Cardiac septum (tissue), 1 donor: ENCODE measurements at places on chromosomes 7 and 10.

DNA sequence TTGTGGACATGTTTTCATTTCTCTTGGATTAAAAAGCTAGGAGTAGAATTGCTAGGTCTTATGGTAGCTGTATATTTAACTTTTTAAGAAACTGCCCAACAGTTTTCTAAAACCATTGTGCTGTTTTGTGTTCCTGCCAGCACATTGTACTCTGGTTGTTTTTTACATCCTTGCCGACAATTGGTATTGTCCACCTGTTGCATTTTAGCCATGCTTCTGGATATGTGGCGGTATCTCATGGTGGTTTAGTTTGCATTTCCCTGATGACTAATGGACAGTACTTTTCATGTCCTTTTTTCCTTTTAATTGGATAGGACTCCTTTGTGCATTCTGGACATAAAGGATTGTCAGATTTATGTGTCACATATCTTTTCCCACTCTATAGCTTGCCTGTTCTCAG lies 45.5 kb downstream of the STK17A start:
- DNase-seq: no peak

GRCh38 chr7:40542982-40543741 lies 408.4 kb downstream of the SUGCT start:
- no peak for DNase-seq

DNA sequence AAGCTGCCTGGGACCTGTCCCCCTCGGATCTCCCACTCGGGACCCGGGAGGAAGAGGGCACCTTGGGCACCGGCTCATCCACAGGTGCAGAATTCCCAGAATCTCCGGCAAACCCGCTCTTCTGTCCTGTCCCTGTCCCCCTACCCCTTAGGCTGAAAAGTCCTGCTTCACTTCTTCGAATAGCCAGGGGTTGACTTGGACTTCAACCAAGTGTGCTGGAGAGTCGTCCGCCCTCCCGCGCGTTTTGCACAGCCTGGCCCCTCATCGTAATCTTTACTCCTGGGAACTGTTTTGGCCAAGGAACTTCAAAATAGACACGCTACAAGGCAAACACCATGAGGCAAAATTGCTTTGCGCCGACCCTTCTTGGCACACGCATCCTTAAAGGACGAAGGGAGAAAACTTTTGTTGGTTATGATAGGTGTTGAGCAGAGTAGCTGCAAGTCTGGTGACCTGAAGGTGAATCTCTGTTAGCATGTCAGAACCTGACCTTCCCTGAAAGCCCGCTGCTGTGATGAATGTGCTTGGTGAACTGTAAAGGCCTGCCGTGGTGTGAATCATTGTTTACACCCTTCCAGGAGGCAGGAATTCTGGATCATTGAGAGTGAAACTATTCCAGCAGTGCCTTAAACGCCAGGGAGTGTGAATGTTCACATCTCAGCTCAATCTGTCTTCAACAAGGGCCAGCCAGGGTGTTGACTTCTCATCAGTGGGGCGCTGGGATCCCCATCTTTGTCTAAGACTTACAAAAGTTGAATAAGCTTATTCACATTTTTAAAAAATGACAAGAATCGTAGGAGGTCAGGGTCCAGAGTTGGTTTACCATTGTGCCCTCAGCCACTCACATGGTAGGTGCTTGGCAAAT lies 589 bp upstream of the RAPGEF5 start:
- no peak for DNase-seq

GRCh38 chr7:127768241-127768640 lies 116.2 kb downstream of the SND1 start:
- no peak for DNase-seq

- DNase-seq: no peak
Measured at GRCh38 chr10:72616716-72617115, 9.2 kb downstream of the MICU1 start.

DNA sequence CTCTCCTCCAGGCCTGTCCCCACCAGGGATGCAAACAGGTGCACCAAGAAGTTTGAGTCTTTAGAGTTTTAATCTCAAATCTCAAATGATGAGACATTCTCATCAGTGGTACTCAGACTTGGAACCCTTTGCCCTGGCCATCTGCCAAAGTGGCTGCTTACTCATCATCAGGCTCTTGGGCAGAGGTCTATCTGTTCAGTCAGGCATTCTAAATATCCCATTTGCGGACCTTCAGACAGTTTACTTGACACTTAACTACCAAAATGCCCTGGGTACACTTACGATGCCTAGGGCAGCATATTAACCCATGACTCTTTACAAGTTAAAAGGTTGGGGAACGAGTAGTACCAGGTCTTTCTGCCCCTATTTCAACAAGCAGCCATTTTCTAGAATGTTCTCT lies 61.2 kb upstream of the YAE1 start:
- DNase-seq: no peak

GRCh38 chr10:89129911-89130310 lies 77.2 kb downstream of the CH25H start:
- no peak for DNase-seq

DNA sequence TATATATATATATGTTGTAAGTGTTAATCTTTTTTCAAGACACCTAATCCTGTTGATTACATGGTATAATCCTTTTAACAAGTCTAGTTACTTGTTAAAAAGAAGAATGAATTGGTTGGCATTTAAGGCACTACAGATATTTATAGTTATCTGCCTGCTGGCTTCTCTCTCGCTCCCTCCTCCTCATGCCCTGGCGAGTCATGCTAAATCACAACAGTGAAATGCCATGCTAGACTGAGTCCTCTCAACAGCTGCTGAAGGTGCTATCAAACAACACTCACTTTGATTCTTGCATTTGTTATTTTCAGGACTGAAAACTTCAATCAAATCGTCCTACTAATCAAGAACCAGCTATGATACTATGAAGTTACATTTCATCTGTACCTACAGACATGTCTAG lies 15.4 kb downstream of the NRAP start:
- no peak for DNase-seq

- no peak for DNase-seq
Measured at GRCh38 chr7:87458148-87458547, 17.3 kb downstream of the ABCB4 start.

GRCh38 chr10:27240212-27241009 lies at the start of gene ACBD5:
ACBD5 (minus strand) TSS chr10:27240797; CDS start chr10:27240688, 109 bp downstream.
- peak; percentile 96 for DNase-seq

- no peak for DNase-seq
Measured at GRCh38 chr7:143958781-143959180, 4.1 kb downstream of the OR2F1 start.

GRCh38 chr10:131691481-131692090 lies 209.2 kb upstream of the PPP2R2D start:
- DNase-seq: peak; percentile 67

DNA sequence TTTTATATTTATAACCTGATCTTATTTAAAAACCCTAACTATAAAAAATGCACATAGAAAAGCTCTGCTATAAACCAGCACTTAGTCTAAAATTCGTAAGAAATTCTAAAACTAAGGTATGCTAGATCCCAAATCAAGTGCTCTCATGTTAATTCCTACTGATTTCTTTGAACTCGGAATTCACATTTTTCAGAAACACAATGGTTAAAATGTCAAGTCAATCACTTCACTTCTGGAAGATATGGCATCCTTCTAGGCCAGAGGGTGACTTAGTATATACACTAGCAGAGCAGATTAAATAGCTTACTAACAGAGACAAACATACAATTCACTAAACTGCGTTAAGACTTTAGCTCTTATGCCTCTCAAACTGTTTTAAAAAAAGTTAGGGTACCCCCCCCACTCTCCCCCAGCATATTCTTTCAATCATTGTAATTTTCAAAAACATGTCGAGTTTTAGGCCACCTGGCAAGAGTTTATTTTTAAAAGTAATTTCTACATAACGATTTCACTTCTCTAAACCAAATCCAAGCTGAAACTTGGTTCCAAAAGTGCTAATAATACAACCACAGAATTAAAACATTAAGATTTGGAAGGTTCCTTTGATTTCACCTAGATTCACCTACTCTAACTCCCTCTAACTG lies 129.4 kb downstream of the NRBF2 start:
- DNase-seq: no peak

DNA sequence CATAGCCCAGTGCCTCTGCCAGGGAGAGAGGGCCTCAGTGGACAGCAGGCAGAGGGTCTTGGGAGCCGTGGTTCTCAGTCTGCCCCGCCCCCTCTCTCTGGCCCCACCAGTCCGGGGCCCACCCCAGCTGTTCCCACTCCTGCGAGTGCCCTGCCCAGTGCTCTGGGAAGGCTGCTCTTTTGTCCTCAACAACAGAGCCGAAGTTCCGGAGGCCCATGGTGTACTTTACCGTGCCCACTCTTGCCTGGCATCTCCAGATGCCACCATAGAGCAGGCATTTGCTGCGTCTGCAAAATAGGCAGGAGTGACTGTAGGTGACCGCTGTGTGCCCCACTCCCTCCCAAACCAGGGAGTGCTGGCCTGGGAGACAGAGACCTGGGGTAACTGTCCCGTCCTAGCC lies 29.3 kb upstream of the PCBD1 start:
- DNase-seq: no peak

DNA sequence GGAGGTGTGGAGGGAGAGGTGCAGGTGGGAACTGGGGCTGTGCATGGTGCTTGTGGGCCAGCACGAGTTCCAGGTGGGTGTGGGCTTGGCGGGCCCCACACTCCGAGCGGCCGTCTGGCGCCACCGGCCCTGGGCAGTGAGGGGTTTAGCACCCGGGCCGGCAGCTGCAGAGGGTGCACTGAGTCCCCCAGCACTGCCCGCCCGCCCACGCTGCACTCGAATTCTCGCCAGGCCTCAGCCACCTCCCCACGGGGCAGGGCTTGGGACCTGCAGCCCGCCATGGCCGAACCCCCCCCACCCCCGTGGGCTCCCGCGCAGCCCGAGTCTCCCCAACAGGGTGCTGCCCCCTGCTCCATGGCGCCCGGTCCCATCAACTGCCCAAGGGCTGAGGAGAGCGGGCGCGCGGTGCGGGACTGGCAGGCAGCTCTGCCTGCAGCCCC lies 810.2 kb downstream of the PCDH15 start:
- DNase-seq: no peak

DNA sequence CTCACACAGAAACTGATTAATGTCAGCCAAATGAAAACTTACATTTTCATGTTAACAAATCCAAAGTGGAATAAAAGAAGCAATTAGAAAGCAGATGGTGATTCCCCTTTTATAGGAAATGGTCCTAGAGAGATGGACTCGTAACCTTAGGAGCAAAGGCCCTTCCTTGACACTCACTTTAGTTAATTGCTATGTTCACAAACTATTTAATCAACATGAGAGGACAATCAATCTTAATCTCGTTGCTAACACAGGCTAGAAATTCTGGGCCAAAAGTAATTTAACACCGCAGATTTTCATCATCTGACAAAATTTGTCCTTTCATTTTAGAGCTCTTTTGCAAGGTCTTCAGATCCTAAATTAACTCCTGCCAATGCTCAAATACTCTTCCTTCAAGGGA lies 64.0 kb upstream of the DNAJB12 start:
- no peak for DNase-seq

GRCh38 chr10:104688251-104689042 lies 47.4 kb downstream of the SORCS3 start:
- no peak for DNase-seq

DNA sequence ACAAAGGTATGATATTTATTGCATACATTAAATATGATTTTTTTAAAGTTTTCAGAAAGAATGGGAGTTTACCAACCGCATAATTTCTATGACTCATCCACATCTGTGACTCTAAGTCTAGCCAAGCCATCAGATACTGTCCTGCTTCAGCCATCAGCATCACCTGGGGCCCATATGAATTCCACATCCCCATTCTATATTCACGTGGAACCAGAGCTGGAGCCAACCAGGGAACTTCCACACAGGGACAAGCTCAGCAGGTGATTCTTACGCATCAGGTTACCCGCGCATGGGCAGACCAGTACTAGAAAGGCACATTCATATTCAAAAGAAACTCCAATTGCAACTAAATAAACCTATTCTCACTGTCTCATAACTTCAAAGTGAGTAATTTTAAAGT lies 817.7 kb upstream of the IGFBP3 start:
- no peak for DNase-seq

DNA sequence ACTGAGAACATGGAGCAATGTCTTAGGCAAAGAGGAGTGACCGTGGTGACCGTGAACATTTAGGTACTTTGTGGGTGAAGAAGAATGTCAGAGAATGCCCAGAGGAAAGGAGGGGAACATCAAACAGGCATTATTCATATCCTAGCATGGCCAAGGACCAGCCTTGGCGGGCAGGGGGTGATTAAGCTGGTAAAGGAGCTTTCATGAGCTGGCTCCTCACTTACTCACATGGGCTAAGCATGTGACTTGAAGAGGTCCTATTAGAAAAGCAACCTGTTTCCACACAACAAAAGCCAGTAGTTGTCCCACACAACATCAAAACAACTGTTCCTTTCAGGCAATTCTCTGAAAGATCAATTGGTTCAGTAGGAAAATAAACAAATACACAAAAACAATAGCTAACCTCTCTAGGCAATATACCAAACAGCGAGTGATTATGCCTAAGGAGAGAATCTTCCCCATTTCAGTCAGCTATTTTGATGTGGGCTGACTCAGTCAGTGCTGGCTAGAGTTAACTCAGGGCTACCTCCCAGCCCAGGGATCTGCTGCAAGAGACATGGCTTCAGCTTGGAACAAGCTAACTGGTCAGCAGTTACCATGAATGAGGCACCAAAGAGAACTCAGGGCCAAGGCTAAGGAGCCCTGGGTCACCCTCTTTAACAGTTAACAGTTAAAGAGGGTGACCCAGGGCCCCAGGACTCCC lies 283.5 kb downstream of the ARHGAP12 start:
- no peak for DNase-seq

DNA sequence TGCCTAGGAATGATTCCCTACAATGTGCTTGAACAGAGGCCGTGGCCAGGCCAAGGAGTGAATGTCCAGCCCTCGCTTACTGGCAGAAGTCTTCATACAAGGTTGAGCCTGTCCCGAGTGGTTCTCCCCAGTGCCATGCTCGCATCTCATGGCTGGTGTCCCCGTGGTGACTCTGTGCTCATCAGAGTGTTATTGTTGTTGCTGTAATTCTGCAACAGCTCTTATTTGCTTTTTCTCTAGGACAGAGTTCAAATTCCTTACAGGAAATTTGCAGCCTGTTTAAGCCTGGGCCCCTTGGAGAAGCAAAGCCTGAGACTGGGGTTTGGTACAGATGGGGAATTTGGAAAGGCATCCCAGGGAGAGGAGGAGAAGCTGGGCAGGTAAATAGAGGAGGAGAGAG lies 157.7 kb upstream of the PRR15 start:
- DNase-seq: no peak

- DNase-seq: no peak
Measured at GRCh38 chr7:139231513-139232376, 708 bp downstream of the UBN2 start.

- no peak for DNase-seq
Measured at GRCh38 chr7:54543051-54543488, 895 bp downstream of the VSTM2A start.

- DNase-seq: no peak
Measured at GRCh38 chr7:149216402-149216801, 21.1 kb downstream of the ZNF282 start.
